ENCODE measurements at places on chromosomes 3 and 15. TPM values are rescaled to one million over a fixed set of nuclear protein-coding genes. Genes with fewer than 3 reads are reported as not detected.

DNA sequence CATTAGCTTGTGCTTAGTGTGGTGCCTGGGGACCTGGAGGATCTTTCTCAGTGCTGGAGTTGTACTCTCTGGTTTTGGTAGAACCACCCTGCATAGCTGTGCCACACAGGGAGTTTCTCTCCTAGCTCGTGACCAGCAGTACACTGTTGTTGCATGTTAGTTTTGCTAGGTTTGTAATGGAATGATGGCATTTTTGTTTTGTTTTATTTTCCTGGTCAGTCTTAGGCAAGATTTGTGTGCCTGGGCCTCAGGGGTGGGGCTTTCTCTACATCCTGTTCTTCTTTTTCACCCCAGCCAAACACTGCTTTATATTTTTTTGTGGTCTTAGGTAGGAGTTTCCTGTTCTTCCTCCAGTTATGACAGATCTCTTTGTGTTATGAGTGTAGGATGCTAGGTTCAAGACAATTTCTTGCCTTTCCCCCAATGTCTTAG is 534.5 kb upstream of the KCNMB2 start:
- no peak for DNase-seq

DNA sequence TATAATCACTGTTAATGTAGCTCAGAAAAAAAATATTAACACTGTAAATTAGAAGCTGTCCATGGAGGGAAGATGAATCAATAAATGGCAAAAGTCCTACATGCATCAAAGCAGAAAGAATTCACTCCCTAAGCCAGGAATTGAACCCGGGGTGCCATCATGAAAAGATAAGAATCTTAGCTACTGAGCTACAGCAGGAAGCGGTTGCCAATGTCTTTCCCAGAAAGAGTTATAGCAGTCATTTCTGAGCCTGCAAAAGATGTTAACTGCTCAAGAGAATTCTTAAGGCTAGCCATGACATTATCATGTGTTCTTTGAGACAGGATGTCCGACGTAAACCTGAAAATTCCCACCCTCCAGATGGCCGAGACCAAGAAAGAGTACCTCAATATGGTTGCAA is 47.4 kb upstream of the MKRN3 start:
- DNase-seq: no peak

GRCh38 chr3:100400419-100400779 is 490 bp downstream of the TOMM70 start:
- DNase-seq: peak; percentile 48

GRCh38 chr3:122498152-122498551 is 16.6 kb downstream of the KPNA1 start:
- no peak for DNase-seq

DNA sequence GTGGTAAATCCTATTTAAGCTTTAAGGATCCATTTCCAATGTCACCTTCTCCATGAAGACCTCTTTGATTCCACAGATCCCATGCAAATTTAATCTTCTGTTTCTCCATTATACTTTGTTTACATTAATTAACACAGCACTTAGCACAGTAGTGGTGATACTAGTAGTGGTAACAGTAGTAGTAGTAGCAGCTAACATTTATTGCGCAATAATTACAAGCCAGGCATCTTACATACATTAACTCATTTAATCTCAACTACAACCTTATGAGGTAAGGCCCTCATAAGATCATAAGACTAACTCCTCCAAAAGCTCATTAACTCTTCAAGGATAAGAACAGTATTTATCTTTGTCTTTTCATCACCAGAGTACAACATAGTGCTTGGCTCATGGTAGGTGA is 54.8 kb upstream of the FSIP1 start:
- no peak for DNase-seq

Gene ACAN
- total RNA-seq: 1.2 TPM

DNA sequence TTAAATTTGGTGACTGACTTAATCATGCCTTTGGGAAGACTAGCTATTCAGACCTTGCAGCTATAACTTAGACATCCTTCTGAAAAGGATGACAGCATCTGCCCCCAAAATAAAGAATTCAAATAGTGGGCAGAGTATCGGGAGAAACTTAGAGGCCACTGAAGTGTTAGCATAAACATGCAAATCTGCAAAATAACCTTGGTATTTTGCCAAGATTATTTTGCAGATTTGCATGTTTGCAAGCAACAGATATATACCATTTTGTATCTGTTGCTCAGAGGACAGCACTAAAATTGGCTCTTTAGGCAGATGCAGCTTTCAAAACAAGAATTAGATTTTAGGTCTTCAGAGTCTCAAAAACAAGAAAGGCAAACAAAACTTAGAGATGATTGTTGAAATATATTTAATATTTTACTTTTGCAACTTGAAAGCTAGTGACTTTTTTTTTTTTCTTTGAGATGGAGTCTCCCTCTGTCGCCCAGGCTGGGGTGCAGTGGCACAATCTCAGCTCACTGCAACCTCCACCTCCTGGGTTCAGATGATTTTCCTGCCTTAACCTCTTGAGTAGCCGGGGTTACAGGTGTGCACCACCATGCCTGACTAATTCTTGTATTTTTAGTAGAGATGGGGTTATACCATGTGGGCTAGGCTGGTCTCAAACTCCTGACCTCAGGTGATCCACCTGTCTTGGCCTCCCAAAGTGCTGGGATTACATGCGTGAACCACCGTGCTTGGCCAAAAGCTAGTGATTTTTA is 47.8 kb downstream of the KBTBD8 start:
- DNase-seq: no peak

- DNase-seq: no peak
These were observed 9.8 kb upstream of the MEF2A start for GRCh38 chr15:99556011-99556410.

DNA sequence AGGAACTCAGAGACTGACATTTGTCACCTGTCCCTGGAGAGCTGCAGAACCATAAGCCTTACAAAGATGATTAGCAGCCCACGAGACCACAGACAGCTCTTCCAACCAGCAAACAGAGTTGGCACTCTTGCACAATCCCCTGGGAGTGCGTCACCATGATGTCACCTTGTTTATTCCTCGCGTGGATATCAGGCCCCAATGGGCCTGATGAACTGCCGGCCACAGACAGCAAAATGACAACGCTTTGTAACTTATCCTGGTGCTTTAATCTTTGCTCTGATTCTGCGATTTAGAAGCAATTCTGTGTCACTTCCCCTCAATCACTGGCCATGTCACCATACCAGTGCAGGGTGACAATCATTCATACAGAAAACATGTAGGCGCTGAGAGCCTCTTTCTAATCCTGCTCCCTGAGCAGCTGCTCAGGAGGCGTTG is 89.2 kb downstream of the TAMM41 start:
- no peak for DNase-seq

Gene CGNL1
- total RNA-seq: 21.1 TPM

DNA sequence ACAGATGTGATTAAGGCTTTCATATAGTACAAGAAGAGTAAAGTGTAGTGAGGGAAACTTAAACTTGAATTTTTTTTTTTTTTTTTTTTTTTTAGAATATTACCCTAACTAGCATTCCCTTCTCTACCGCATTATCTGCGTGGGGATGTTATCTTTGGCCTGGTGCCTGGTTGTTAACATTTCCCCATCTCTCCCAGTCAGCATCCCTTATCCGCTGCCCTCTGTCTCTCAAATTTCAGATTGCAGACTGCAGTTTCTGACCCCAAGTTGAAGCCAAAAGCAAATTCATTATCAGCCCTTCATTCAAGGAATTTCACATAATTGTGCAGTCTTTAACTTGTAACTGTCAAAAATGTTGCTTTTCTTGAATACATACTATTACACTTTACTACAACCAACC is 353.0 kb downstream of the PLOD2 start:
- peak; percentile 18 for DNase-seq

DNA sequence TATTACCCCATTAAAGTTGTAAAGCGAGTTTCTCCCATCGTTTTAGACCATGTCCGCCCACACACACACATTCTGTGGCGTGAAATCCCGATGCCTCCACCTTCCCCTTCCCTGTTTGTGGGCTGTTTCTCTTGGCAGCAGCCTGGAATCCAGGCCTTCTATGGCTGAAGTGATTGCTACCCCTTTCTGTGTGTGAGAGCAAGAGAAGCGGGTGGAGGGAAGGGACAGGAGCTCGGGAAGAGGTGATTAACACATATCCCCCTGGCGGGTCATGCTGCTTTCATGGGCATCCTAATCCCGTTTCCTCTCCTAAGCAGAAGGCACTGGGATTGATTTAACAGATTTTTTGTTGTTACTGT is 283.8 kb upstream of the RGMA start:
- no peak for DNase-seq

- no peak for DNase-seq
These were observed 34.4 kb upstream of the TRH start for GRCh38 chr3:129940086-129940485.

DNA sequence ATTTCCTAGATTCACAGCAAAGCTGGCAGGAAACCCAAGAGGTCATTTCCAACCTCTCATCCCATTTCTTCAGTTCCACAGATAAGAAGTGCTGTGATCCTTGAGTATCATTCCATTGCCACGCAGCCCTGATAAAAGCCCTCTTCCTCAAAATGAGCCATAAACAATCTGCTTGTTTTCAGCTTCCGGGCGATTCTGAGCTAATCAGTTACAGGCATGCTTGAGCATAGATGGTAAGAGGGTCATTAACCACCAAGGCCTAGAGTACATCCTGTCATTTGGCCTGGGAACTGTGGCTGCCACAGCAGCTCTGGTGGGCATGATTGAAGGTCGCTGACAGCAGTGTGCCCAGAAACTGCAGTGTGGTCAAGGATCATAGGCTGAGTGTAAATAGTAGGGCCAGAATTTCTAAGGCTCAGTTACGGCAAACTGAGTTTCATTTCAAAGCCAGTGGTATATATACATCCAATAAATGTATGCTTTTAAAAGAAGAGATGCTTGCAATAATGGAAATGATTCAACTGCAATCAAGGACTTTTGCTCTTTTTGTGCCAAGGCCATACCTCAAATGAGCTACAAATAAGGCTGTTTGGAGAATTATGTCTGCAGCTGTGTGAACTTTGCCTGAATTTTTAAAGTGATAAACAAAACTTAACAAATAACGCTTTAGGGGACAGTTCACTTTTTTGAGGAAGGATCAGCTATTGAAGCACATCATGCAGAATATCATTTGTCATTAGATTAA is 47.3 kb downstream of the P3H2 start:
- DNase-seq: peak; percentile 52

Gene CFAP100
- total RNA-seq: not detected

- DNase-seq: no peak
These were observed 44.1 kb upstream of the TFG start for GRCh38 chr3:100665230-100665629.

DNA sequence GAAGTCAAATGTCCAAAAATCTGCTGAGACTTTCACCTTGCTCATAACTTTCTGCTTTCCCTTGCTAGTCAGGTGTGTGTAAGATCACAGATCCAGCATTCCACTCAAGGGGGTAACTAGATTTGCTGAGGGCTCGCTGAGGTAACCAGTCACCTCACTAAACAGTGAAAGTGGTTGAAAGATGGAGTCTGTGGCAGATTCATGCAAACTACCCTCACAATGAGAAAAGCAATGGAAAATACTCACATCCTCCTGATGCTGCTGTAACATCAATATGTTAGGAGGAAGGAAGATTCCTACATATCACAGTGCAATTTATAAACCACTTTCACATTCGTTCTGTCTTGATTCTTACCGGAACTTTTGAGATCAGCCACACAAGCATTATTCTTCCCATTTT is 174.3 kb upstream of the BCL6 start:
- no peak for DNase-seq

Gene SLC15A2
- total RNA-seq: 0.33 TPM

Gene SYNPR
- not detected for total RNA-seq

- DNase-seq: no peak
These were observed 124.2 kb upstream of the ABI3BP start for GRCh38 chr3:101117465-101117864.

Gene IGF2BP2
- 30.0 TPM for total RNA-seq

DNA sequence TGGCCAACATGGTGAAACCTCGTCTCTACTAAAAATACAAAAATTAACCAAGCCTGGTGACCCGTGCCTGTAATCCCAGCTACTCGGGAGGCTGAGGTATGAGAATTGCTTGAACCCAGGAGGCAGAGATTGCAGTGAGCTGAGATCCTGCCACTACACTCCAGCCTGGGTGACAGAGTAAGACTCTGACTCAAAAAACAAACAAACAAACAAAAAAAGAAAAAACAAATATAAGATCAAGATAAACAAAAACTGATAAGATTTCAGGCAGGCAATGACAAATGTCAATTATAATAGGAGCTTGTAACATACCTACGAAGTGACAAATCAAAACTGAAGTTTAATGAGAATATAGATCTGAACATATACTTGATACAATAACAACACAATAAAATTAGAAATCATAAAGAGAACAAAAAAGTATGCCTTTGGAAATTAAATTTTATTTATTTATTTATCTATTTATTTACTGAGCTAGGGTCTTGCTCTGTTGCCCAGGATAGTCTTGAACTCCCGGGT is 70.4 kb downstream of the FAIM start:
- no peak for DNase-seq

Gene ANXA2
- 3,547 TPM for total RNA-seq

GRCh38 chr3:46087871-46088270 is 60.6 kb upstream of the XCR1 start:
- DNase-seq: no peak

Gene PCSK6
- total RNA-seq: 24.0 TPM

- no peak for DNase-seq
These were observed 118.8 kb downstream of the TMCO5A start for GRCh38 chr15:38053205-38053604.

DNA sequence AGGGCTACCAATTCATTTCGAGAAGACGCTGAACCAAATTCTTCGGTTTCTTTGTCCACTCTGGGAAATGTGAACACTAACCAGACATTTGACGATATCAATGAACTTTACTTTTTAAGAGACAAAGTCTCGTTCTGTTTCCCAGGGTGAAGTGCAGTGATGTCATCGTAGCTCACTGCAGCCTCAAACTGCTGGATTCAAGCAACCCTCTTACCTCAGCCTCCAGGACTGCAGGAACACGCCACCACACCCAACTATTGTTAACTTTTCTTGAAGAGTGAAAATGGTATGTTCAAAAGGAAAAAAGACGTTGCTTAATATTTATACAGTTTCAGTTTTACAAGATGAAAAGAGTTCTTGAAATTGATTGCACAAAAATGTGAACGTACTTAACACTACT is 30.6 kb downstream of the MB21D2 start:
- DNase-seq: no peak

GRCh38 chr3:46575577-46576222 is 9.6 kb upstream of the LRRC2 start:
- no peak for DNase-seq

Gene MYZAP
- 82.5 TPM for total RNA-seq

DNA sequence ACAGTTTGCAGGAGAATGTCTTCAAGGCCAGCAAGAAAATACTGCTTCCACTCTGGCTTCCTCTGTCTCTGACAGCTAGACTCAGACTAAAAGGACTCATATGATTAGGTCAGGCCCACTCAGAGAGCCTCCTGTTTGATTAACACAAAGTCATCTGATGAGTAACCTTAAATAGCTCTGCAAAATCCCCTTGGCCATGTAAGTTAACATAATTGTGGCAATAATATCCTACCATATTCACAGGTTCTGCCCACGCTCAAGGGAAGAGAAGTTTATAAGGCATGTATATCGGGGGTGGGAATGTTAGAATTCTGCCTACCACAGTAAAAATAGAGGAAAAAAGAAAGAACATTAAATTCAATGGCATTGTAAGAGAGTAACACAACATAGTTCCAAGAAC is 20.6 kb upstream of the HHATL start:
- no peak for DNase-seq

All from dermis blood vessel endothelial cell (primary cell).